ENCODE measurements at places on chromosomes 1 and 21.
A peak's percentile ranks its signal among the peaks of the same experiment; 100 is the strongest.

DNA sequence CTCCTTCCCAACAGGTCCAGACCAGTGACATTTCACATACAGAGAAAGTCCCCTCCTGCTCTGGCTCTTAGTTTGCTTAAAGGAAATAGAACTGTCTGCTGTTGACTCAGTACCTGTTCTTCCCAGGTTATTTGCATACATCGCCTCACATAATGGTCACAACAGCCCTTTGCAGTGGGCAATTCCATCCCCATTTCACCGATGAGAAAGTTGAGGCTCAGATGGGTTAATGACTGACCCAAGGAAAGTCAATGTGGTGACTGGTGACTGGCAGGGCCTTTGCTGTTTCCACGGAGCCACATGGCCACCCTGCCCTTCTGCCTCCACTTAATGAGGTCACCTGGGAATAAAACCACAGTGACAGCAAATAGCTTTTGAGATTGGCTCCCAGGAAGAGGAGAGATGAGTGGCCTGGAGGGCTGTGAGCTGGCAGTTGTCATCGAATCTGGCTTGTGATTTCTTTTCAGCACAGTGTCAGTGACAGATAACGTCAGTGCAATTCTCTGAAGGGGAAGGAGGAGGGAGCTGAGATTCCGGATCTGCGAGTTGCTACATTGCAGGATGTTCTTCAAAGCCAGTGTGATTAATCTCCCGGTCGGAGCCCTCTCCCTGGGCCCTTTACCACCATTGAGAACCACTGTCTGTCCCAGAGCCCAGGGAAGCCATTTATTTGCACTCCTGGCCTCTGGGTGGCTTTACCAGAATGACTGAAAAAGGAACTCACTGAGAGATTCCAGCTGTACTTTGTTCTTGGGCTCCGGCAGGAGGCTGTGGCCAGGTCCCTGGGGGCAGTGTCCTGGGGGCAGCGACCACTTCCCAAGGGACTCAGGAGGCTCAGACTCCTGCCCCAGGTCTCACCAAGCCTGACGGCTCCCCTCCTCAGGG, 117.2 kb downstream of the CNIH3 start:
- DNase-seq = no peak

DNA sequence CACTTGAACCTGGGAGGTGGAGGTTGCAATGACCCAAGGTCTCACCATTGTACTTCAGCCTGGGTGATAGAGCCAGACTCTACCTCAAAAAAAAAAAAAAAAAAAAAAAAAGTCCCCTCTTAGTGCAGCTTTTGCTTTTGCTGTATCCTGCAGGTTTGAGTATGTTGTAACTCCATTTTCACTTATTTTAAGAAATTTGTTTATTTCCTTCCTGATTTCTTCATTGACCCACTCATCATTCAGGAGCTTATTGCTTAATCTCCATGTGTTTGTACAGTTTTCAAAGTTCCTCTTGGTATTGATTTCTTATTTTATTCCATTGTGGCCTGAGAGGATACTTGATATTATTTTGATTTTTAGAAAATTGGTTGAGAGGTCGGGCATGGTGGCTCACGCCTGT, 50.9 kb upstream of the AK4 start:
- DNase-seq = no peak

GRCh38 chr21:45401916-45402900, 2.8 kb upstream of the COL18A1 start:
- DNase-seq = no peak

DNA sequence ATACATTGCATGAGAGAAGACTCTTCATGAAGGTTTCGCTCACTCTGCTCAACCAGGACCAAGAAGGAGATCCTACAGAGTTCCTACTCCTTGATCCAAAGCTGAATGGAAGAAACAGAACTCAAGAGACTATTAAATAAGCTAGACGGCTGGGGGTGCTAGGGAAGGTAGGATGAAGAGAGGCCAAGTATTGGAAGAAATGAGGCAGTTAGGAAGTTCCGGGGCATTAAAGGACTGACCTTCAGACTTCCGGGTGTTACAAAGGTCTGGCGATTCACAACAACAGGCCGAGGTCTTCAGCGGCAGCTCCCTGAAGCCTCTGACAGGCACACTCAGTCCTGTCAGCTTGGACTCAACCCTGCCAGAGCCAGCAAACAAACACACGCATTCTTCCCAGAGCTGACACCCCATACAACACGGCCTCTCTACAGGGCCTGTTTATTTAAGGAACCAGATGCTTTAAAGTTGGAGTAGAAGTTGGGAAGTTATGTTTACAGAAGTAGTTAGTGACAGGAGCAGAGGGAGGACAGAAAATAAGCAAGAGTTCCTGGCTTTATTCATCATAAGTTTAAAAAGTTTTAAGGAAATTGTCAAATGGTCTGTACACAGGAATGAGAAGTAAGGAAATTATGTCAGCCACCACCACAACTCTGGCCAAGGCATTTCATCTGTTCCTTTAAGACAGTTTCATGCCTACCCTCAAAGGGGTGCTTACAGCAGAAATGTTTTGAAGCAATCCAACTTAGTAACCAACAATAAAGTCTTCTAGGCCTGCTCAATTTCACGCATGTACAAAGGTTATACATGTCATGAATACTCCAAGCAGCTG, 4.7 kb downstream of the SORT1 start:
- DNase-seq = peak; percentile 75

DNA sequence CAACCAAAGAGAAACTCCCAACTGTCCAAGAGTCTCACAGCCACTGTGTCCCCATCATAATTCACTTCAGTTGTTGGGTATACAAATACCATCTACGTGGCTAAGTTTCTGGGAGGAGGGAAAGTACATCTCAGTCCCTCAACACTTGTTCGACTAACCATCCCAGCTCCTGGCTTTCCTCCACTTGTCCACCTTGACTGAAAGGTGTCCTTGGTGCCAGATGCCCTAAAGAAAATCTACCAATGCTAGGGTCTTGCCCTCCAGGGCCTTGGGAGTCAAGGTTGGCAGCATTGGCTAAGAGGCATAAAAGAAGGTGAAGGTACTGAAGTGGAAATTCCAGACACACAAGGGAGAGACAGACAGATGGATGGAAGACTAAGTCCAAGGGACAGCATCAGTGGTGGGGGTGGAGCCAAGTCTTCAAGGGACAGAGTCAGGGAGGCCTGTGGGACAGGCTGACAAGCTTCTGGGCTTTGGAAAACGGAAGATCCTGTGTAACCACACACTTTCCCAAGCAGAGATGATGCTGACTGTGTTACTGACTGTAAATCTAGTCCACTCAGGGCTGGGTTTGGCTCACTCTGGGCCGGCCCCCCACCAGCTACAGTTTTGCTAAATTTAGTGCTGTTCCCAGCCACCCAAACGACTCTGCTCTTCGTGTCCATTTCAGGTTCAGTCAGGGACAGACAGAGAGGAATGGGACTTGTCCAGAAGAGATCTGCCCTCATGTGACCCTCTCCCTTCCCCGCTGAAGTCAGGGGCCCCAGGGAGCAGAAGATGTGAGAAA, 60.1 kb downstream of the CD34 start:
- DNase-seq = no peak

DNA sequence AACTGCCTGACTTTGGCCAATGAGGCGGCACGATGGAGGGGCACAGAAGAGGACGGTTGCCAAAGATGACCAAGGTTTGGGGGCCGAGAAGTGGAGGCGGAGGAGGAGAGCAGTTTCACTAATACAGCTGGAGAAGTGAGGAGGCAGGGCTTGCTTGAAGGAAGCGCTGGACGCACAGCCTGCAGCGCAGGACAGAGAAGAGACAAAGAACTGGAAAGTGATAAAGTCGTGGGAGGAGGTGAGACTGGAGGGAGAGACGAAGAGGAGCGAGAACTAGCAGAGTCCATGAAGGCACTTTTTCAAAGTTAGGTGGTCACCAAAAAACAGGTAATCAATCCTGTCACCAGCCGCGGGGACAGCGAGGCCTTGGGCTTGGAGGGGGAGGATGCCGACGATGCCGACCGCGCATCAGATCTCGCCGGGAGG, 771 bp downstream of the PACC1 start:
- DNase-seq = no peak

DNA sequence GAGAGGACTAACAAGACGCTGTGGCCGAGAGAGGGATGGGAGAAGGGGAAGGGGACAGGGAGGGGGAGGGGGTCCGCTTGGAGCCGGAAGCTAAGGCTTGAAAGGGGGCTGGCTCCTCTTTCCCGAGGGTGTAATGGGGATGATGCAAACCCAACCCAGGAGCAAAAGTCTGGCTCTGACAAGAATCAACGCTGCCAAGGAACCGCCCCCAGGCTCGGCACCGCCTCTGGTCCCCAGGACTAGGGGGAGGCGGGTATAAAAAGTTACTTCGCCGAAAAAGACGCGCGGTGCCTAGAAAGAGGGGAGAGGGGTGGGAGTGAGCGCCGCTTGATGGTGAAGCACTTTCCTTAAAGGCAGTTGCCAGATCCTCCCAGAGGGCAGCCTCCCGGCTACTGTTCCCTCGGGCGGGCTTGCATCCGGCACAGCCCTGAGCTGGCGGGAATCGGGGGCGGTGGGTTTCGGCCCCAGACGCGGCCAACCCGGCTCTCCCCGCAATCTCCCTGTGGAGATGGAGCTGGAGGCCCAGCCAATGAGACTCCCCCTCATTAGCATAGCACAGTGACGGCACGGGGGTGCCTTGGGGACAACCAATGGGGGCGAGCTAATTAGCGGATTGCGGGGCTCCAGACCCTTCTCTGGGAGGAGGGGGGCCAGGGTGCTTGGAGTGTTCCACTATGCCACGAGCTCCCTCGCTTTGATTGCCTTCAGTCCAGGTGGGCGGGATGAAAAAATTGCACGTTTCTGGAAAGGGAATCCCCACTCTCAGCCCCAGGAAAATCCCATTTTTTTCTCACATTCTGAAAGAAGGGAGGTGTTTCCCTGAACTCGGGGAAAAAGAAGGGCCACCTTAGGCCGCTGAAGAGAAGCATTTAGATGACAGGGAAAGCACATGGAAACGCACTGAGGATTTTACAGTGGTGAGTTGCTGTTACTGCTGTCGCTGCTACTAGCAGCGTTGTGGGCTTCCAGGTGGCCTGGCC, at the start of gene KCNT2:
TSS of gene KCNT2 (minus strand) at position 51 of the 980 bp plus-strand sequence. CDS start 131 bp downstream, outside the sequence.
- DNase-seq = peak; percentile 86

DNA sequence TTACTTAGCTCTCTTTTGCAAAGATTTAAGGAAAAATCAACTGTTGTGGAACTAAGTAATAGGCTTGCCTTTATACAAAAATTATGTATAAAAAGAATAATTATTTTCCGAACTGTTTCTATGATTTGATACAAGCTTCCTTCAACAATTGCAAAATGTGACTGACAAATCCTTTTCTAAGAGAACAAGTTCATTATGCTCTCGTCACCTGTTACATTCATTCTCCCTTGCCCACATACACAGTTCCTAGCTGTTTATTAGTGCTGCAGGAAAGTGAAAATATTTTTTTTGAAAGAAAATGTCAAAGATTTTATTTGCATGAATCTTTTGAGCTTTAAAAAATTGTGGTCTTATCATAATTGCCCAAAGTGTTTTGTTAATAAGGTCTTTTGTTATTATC, 466.2 kb downstream of the USP25 start:
- DNase-seq = peak; percentile 19

DNA sequence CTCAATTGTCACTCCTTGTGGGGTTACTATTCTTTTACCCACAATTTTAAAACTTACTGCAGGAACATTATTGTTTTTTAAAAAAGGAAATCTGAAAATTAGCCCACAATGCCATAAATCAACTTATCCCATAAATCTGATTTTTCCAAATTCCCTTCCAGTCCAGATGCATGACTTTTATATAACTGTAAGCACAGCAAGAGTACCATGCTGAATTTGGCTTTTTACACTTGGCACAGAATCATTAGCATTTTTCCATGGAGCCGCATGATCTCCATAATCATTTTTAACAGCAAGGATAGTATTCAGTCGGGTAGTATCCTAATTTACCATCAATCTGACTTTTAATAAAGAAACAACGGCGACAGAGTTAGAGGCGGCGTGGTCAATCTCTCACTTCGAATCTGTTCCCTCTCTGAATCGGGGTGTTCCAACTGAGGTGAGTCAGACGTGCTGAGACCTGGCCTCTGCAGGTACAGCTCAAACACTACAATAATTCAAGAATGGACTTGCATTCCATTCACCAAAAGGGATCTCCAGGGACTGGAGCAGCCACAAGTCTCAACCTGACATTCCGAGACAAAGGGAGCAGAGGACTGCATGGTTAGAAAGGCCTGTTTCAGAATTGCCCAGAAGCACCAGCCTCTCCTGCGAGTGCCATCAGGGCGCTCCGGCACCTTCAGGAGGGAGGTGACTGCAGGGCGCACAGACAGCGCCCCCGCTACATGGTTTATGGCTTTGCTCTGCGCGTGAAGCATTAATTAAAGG, 48.9 kb downstream of the SLC66A1 start:
- no peak for DNase-seq

- DNase-seq = no peak
Observed at GRCh38 chr1:48602349-48602748, 130.3 kb upstream of the SPATA6 start.

DNA sequence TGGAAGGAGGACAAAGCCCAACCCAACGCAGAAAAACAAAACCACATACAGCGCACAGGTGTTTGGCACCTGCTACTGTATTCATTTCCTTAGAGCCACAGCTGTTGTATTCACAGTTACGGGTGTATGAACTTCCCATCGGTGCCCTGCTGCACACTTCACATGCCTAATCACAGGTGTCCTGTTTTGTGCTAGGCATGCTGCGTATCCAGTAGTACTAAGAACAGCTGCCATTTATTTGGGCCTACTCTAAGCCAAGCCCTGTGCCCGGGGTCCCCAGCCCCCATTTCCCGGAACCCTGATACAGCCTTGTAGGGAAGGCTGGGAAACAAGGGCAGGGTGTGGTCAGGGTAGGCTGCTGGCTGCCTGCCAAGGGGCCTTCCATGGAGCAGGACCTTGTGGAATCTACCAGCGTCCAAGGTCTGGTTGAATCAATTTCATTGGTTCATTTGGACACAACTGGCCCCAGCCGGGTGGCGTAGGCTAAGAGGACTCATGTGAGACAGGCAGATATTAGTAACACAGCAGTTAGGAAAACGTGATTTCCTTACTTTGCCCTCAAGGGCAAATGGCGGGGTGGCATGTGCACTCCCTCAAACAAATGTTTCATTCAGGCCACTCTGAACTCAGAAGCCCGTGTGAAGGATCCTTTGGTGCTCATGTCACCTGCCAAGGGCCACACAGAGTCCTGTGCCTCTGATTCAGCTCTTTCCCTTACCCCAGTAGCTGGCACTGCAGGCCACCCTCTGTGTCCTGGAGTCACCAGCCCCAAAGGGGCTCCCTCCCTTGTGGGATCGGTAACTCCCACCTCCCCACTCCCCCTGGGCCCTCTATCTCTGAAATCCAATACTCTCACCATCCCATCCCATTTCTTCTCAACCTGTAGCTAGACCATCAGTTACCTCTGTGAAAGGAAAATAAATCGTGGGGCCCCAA, 986 bp upstream of the RNF186 start:
- DNase-seq = no peak

DNA sequence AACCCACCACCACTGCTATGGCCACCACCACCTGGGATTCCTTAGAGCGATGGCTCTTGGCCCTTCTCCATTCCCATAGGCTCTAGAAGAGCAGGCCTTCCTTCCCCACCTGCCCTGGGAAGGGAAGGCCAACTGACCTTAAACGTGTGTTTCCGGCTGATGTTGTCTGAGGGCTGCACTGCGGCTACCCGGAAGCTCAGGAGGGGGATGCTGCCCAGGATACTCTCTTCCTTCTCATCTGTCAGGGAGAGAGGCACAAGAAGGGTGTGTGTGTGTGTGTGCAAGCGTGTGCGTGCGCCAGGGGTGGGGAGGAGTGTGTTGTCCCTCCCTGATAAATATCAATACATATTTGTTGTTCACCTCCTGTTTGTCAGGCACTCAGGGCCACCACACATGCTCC, 51.0 kb upstream of the GOLT1A start:
- no peak for DNase-seq

- no peak for DNase-seq
Observed at GRCh38 chr1:8352886-8353785, 35.2 kb downstream of the SLC45A1 start.

- DNase-seq = no peak
Observed at GRCh38 chr1:40986328-40986783, 6.9 kb downstream of the CTPS1 start.

Data from adipocyte (in vitro differentiated cells).